ENCODE measurements at places on chromosomes 6 and 20. TPM values are rescaled to one million over a fixed set of nuclear protein-coding genes. Genes with fewer than 3 reads are reported as not detected.

The PLAGL1 gene
- 18.7 TPM for polyA plus RNA-seq

The AK9 gene
- polyA plus RNA-seq: 3.0 TPM

The DNMT3B gene
- polyA plus RNA-seq: 0.46 TPM

The CCN5 gene
- 24.5 TPM for polyA plus RNA-seq

The WFDC10B gene
- 0.18 TPM for polyA plus RNA-seq
